NCI-H187 treated with DMSO at 0.1 percent for 48 hours (cell line): ENCODE measurements at places on chromosomes 2 and 18.

GRCh38 chr18:6373187-6373586, 41.5 kb downstream of the L3MBTL4 start:
- no peak for DNase-seq

DNA sequence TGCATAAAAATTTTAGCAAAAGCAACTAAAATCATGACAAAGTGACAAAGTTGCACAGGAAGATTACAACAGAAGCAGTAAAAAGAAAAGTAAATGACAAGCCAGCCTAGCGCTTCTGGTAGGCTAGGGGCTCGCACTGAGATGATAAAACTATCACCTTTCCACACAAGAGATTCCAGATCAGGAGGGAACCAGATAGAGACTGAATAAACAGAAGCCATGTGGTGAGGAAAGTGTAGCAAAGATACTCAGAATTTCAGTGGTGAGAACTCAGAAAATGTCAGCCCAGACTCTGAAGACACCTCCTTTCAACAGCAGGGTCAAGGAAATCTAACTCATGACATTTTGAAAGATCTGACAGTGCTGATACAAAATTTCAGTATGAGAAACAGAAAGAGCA, 77.4 kb upstream of the DNAJC10 start:
- no peak for DNase-seq

GRCh38 chr2:111210036-111210435, 89.3 kb downstream of the BCL2L11 start:
- DNase-seq: no peak

- DNase-seq: no peak
Measured at GRCh38 chr2:11746807-11747459, 501 bp downstream of the LPIN1 start.

- DNase-seq: no peak
Measured at GRCh38 chr2:178899656-178900055, 92.4 kb upstream of the TTN start.

GRCh38 chr2:24885221-24886125, 34.6 kb downstream of the ADCY3 start:
- no peak for DNase-seq

DNA sequence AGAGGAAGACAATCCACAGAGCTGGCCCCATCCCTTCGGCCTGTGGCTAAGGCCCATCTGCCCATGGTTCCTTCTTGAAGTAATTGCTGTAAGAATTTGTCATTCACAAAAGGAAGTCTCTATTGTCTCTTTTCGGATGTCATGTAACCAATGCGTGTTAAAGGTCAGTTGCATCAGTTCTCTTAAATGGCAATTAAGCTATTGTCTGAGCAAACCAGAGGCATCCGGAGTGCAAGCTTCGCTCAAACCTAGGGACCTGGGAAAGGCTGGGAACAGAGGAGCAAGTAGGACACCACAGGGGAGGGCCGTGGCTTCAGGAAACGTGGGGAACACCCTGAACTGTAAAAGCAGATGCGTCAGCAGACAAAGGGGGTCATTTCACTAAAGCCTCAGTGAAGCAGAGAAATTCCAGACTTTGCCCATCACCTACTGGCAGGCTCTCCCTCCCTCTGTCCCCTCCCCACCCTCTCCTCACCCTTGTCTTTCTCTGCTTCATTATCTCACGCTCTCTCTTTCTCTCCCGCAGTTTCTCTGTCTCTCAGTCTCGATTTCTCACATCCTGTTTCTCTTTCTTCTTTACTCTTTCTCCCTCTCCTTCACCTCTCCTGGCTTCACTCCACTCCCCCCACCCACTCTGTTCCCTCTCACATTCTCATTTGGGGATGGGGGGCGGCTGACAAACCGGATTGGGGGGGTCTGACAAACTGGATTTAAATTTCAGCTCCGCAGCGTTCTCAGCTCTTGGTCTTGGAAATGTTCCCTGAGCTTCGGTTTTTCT, 204.6 kb upstream of the TNP1 start:
- no peak for DNase-seq

GRCh38 chr2:119011910-119012209, 69.9 kb downstream of the MARCO start:
- no peak for DNase-seq

GRCh38 chr2:171185941-171186340, 25.2 kb upstream of the TLK1 start:
- no peak for DNase-seq

GRCh38 chr2:186515376-186515775, 29.3 kb downstream of the ZC3H15 start:
- no peak for DNase-seq

GRCh38 chr18:12606592-12607315, 51.2 kb downstream of the SPIRE1 start:
- no peak for DNase-seq

GRCh38 chr18:77918730-77919129, 669.1 kb downstream of the GALR1 start:
- DNase-seq: no peak

GRCh38 chr2:162333968-162334367, 10.0 kb upstream of the GCA start:
- no peak for DNase-seq

GRCh38 chr2:153588408-153588807, 109.8 kb upstream of the RPRM start:
- no peak for DNase-seq

DNA sequence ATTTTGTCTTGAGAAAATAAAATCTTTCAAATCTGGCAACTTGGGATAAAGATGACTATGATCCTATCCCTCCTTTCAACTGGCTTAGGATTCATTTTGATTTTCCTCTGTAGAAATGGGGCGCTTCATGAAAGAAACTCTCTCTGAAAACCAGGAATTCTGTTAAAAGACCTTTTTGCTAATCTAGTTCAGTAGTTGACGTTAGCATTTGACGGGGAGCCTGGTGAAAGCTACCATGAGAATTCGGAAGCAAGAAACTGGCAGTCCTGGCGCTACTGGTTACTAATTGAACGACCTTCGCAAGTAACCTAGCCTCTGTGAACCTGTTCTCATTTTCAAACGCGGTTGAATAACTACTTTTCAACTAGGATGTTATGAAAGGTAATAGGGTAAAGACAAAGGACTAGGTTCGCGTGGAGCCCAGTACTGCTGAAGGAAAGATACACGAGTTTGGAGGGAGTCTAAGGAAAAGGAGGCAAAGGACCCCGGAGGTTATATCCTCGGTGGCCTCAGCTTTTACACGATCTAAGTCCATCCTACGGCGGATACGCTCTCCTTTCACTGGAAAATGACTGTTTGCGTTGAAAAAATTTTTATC, 604 bp upstream of the STK11IP start:
- no peak for DNase-seq

DNA sequence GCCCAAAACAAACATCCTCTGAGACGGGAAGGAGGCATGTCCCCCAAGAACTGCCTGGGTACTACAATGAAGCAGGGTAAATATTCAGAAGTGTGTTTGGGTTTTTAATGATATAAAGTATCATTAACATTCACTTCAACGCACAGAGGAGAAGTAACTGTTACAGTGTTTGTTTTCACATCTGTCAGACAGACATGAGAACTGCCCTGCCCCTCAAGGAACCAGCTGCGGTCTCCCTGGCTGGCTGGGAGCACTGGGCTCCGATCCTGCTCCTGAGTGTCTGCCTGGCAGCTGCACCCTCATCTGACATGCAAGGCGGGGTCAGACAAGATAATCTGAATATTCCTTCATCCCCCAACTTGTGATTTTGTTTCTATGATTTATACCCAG, 75.6 kb downstream of the MBP start:
- no peak for DNase-seq

- no peak for DNase-seq
Measured at GRCh38 chr2:241720099-241720498, 14.3 kb upstream of the D2HGDH start.

DNA sequence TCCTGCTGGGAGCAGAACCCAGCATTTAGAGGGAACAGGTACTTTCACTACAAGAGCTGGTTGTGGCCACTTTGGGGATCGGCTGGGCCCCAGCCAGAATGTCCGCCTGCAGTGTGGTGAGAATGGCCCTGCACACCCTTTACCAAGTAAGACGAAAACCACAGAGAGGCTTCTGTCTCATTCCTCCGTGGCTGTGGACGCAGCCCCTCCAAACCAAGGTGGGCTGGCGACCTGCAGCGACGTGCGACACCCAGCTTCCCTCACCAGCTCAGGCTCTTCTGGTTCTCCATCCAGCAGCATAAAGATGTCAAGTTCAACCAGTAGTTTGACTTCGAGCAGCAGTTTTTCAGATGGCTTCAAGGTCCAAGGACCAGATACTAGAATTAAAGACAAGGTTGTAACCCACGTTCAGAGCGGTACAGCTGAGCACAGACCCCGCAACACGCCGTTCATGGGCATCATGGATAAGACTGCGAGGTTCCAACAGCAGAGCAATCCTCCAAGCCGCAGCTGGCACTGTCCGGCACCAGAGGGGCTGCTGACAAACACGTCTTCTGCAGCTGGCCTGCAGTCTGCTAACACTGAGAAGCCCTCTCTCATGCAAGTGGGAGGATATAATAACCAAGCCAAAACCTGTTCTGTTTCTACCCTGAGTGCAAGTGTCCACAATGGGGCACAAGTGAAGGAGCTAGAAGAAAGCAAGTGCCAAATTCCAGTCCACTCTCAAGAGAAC, 56.2 kb downstream of the WDSUB1 start:
- no peak for DNase-seq

GRCh38 chr2:86592547-86593230, 29.4 kb upstream of the CHMP3 start:
- DNase-seq: no peak

DNA sequence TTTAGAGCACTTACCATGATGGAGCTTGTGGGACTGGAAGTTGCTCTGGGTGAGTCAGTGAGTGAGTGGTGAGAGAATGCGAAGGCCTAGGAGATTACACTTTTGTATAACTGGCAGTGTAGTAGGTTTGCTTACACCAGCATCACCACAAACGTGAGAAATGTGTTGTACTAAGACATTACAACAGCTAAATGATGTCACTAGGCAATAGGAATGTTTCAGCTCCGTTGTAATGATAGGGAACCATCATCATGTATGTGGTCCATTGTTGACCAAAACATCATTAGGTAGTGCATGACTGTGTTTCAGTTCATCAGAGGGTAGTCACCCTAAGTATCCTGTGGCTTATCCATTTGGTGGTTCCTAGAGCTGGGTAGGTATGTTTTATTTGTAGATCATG, 11.9 kb downstream of the ZNF407 start:
- DNase-seq: no peak

DNA sequence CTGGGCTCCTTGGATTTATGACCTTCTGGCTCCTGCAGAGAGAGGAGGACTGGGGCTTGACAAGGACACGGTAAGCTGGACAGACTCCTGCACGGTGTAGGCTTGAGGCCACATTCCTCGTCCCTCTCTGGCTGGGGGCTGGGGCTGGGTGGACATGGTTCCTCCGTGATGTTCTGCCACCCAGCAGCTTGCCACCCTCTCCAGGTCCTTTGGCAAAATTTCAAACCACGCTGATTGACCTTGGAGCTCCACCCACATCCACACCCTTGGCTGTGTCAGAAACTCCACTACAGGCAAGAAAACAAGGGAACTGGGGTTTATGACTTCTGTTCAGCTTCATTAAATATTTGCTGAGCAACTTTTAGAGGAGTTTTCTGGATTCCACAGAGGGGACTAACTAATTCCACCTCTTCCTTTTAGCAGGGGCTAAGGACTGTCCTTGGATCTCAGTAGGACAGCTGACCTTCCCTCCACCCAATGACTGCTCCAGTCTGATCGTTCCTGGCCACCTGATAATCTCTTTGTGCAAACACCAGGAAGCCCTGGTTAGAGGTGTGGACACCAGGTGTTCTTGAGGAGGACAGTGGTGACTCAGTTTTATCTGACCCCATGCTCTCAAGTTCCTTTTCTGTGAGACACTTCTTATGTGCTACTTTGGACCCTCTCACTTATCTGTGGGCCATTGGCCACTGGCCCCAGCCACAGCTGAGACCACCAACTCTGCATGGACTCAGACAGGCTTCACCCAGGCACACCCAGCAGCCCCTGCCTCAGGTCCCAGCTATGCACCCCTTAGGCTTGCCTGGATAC, 29.3 kb downstream of the GPR55 start:
- no peak for DNase-seq

- DNase-seq: no peak
Measured at GRCh38 chr2:147663962-147664361, 180.9 kb upstream of the ACVR2A start.

DNA sequence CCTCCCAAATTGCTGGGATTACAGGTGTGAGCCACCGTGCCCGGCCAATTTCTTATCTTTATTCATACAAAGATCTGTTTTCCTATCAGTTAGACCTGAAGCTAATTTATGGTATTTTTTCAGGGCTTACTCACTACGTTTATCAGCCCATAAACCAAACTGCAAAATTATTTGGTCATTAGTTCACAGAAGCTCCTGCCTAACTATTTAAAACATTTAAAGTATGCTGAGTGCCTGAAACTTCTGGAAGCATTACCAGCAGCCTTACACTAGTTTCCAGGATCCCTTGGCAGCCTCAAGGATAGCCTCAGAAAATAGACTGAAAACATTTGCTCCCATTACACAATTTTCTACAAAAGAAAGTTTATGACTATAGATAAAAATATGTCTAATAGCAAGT, 68.8 kb downstream of the GALNT13 start:
- DNase-seq: no peak

DNA sequence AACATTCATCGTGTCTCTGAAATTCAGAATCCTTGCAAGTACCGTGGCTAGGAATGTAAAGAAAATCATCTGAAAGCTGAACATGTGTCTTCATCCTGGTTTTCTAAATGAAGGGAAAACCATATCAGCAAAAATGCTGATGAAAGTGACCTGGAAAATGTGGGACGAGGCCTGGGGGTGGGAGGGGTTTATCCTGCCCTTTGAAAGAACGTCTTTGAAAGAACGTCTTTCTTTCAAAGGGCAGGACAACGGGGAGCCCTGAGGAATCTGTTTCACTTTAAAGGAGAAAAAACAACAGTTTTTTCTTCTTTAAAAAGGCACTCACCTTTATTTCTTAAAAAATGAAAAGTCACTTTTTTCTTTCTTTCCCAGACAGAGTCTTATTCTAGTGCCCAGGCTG, 185.2 kb downstream of the ALPK2 start:
- no peak for DNase-seq

- DNase-seq: no peak
Measured at GRCh38 chr2:126982935-126983334, 84.2 kb downstream of the TEX51 start.

- no peak for DNase-seq
Measured at GRCh38 chr2:129857200-129857599, 122.3 kb upstream of the RAB6C start.

DNA sequence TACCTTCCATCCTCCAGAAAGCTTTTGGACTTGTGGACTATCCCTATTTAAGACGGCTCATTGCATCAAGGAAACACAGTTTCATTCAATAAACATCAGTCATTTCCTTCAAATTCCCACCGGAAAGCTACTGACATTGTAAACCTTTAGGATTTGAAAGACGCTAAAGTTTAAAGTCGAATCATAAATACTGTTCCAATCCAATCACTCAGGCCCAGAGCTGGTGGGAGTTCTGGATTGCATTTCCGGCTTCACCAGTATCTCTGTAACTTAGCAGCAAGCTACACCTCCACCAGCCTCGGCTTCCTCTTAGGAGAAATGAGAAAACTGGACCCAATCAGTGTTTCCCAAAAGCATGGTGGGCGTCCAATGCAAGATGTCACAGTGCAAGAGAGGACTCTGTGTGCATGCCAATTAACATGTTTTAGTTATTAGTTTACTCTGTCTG, 1.6 kb downstream of the WDFY1 start:
- DNase-seq: no peak

GRCh38 chr2:54967759-54968365, 82.4 kb downstream of the RTN4 start:
- no peak for DNase-seq
